ENCODE measurements at places on chromosomes 16 and 17.

GRCh38 chr17:19533718-19534561, at the start of gene SLC47A1:
Gene SLC47A1 (plus strand): TSS chr17:19533854. CDS start chr17:19533940, 86 bp downstream.
- peak; percentile 40 for DNase-seq

DNA sequence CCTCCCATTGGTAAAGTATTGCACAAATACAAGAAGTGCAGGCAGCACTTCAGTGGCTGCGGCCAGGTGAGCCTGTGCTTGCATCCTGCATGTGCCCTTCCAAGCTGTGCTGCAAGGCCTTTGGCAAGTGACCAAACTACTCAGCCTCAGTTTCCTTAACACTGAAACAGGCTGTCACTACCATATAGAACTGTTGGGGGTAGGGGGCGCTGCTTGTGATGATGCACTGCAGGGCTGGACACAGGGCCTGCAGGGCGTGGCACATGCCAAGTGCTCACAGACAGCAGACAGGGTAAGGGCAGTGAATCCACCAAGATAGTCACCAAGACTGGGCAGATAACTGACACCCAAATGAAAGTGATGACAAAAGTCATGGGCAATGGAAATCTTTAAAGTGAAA, 65.6 kb upstream of the SREBF1 start:
- no peak for DNase-seq

DNA sequence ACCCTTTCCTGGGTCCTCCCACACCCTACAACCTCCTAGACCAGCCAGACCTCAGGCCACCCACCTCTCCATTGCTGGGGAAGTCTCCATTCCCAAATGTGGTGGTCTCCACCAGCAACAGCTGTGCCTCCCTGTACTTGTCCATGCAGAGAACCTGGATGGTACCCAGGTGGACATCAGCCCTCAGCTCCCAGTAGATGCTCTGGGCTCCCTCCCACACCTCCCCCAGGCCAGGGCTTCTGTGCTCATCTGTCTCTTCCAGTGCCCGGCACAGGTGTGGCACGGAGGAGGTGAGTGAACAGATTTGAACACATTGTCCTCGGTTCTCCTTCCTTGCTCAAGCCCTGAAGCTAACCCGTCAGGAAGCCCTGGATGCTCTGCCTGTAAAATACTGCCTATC, 34.6 kb downstream of the LGALS9 start:
- DNase-seq = no peak

DNA sequence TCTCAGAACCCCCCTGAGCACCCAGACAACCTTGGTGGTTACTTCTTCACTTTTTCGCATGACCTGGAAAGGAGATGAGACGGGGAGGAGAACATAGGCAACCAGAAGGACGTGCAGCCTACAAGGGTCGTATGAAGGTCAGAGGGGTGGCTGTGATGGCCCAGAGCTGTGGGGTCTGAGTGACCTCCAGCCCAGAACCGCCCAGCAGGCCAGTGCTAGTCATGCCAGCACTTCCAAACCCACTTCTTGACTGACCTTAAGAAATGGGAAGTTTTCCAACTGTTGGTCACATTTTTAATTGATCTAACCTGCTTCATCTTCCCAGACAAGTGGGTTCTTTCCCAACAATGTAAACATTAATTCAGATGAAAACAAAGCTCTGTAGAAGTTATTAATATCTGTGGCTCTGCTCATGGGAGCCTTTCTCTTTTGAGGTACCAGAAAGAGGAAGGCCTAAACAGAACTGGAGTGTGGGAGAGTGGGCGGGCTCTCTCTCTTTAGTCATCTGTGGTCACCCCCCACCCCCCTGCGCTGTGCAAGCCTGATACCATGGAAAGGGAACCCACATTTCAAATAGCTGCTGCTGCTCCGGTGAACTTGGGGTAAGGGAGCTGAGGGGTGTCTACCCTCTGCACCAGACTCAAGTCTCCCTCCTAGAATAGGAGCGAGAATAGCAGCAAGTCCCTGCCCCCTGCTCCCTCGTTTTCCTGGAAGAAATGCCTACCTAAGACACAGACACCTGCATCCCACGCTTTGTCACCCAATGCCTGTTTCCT, 101.6 kb downstream of the RAB11FIP4 start:
- DNase-seq = no peak

DNA sequence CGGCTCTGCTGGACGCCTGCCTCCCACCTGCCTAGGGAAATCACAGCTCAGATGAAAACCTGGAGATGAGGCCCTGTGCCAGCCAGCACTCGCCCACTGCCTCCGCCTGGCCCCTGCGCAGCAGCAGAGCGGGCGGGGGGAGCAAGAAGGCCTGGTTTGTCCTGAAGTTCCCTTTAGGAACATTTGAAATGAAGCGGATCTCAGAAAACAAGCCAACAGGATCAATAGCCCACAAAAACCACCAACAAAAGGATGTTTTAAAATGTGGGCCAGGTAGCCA, 48.0 kb downstream of the RBFOX3 start:
- no peak for DNase-seq

GRCh38 chr16:9061358-9061813, 30.1 kb upstream of the HAPSTR1 start:
- DNase-seq = no peak

GRCh38 chr17:46949291-46950174, 26.6 kb downstream of the GOSR2 start:
- no peak for DNase-seq

- no peak for DNase-seq
Observed at GRCh38 chr16:12456355-12456754, 347.3 kb downstream of the CPPED1 start.

DNA sequence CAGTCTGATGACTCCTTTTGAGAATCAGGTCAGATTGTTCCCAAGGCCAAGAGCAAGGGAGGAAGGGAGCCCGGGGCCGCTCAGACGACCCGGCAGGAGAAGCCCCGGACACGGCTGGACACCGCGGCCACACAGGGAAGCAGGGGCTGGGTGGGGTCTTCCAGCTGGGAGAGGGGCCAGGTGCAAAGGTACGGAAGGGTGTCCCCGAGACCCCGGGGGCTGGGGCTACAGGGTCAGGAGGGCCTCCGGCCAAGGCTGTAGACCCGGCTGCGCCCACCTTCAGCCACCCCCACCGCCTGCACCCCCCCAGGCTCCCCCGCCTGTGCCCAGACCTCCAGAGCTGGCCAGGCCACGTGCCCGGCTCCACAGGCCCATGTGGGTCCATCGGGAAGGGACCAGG, 21.9 kb upstream of the C1QTNF8 start:
- no peak for DNase-seq

- DNase-seq = no peak
Observed at GRCh38 chr16:68737046-68737729, at the start of gene CDH1. Gene CDH1 (plus strand): TSS chr16:68737292. CDS start chr16:68737416, 124 bp downstream.

- peak; percentile 74 for DNase-seq
Observed at GRCh38 chr17:45098869-45099616, 33.3 kb downstream of the PLCD3 start.

GRCh38 chr16:12202486-12202885, 226.0 kb downstream of the SNX29 start:
- DNase-seq = no peak

- DNase-seq = no peak
Observed at GRCh38 chr16:21994856-21995465, 6.0 kb downstream of the PDZD9 start.

DNA sequence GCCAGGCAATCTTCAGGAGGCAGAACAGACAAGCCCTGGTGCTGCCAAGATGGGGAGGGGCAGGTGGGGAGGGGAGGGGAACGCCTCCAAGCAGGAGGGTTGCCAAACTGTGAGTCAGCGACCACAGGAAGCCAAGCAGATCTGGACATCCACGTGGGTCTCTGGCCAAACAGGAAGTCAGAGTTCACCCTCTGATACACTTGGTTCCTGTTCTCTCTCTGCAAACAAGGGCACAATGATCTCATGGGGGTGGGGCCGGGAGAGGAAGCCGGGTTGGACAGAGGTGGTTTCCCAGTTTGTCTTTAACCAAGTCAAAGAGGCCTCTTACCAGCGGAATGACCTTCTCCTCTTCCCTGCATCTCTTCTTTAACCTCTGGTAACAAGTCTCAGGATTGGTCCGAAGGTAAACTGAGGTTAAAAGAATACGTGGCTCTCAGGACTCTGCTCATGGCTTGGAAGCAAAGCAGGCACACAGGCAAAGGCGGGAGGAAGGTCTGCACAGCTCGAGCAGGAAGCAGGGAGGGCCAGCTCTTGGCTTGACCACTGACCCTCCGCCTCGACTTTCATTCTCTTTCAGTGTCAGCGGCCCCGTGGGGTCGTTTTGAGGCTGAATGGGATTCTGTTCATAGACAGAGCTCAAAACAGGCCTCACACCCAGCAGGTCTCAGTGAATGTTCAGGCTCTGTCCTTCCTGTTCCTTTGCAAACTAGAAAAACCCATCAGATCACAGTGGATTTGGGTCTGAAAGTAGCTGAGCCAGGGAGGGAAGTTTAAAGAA, 32.9 kb downstream of the TK2 start:
- DNase-seq = no peak

DNA sequence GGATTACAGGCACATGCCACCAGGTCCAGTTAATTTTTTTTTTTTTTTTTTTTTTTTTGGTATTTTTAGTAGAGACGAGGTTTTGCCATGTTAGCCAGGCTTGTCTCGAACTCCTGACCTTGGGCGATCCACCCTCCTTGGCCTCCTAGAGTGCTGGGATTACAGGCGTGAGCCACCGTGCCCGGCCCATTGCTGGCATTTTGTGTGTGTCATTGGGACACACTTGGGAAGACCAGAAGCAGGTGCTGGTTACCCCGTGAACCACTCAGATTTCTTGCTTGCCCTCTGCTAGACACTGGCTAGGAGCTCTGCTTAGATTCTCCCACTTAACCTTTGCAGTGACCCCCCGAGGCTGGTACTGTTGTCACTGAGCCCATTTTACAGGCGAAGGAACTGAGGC, 229.3 kb downstream of the IRF8 start:
- no peak for DNase-seq

- no peak for DNase-seq
Observed at GRCh38 chr16:75624921-75625334, 1.8 kb upstream of the ADAT1 start.

DNA sequence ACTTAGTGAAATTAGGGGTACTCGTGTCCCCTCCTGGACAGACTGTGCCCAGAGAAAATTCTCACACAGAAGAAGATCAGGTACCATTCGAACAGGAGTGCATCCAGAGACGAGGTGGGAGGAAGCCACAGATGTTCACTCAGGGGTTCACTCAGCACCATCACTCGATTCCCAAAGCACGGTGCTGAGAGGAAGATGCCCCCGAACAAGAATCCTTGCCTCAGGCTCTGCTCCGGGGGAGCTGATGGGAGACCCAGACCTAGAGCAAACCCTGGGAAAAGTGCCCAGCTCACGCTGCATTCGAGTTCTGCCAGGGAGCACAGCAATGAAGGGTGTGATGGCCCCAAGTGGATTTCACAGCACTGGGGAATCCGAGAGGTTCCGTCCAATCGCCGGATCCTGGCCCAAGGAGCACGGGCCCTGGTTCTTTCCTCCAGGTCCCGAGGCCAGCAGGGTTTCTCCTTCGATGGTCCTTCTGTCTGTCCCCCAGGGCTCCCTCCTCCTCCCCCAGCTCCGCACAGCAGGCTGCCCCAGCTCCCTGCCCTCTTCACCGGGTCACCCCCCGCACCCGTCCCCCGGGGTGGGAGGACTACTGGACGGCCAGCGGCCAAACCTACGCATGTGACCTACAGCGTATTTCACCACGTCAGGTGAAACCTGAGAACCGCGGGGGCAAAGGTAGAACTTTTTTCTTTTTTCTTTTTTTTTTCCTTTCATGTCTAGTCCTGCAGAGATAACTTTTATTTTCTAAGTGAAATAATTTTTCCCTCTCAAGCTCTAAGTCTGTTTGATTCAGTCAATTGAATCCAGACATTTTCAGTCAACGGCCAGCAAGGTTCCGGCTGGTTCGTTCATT, 10.2 kb upstream of the UBE2I start:
- no peak for DNase-seq

DNA sequence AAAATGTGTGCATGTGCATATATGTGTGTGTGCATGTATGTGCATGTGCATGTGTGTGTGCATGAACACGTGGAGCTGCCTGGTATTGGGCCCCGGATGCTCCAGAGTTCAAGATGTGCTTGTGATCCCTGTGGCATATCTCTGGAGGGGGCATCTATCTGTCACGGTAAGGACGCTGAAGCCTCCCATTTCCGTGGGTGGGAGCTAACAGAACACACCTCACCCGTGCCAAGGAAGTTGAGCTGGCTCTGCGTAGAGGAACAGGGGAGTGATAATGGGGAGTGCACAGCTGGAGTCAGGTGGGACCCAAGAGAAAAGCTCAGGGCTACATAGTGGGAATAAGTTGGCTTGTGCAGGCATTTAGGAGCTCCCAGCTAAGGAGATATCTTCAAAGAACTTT, 12.7 kb downstream of the ELMO3 start:
- no peak for DNase-seq

- no peak for DNase-seq
Observed at GRCh38 chr17:77531002-77531401, 390.2 kb downstream of the SEC14L1 start.

GRCh38 chr16:85046472-85046916, 18.9 kb downstream of the KIAA0513 start:
- DNase-seq = no peak

GRCh38 chr16:11108466-11108805, 147.6 kb downstream of the SOCS1 start:
- DNase-seq = no peak

DNA sequence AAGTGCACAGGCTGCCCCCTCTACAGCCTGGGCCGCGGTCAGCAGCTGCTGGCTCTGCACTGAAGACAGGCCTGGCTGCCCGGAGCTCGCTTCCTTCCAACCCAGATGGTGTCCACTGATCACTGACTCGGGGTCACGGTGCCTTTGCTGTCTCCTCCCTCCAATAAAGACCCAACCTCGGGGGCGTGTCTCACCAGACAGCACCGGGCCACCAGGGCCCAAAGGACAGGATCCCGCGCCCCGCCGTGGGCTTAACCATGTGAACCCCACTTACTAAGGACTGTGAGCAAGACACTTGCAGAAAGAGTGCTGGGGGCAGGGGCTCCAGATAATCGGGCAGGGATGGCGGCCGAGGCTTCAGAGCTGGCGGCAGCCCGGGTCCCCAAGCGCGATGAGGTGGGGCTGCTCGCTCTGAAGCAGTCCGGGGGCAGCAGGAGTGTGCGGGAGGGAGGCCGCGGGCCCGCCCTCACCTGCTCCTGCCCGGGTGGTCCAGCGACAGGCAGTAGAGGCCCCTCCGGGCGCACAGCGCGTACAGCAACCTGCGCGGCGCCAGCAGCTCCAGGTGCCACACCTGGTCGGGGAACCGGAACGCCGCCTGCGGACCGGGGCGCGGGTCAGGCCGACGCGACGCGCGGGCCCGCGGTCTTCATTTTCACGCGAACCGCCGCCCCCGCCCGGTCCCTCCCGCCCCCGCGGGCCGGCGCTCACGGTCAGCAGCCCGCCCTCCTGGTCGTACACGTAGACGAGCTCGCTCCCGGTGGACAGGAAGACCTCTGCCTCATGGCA, 502 bp downstream of the FAAP100 start:
- no peak for DNase-seq

DNA sequence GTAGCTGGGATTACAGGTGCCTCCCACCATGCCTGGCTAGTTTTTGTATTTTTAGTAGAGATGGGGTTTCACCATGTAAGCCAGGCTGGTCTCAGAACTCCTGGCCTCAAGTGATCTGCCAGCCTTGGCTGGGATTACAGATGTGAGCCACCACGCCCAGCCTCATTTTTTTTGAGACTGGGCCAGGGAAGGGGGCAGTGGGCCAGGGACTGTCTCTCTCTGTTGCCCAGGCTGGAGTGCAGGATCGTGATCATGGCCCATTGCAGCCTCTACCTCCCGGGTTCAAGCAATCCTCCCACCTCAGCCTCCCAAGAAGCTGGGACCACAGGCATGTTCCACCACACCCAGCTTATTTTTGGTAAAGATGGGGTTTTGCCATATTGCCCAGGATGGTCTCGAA, 16.0 kb downstream of the RSL1D1 start:
- DNase-seq = no peak

GRCh38 chr17:34998205-34998604, 17.9 kb downstream of the LIG3 start:
- peak; percentile 26 for DNase-seq

GRCh38 chr16:70701036-70701435, 15.2 kb upstream of the MTSS2 start:
- no peak for DNase-seq
